ENCODE measurements at places on chromosomes 6 and 20.

- DNase-seq: no peak
These were observed 81.2 kb downstream of the SLC23A2 start for GRCh38 chr20:4920131-4920530.

- DNase-seq: no peak
These were observed 36.6 kb downstream of the MOCS1 start for GRCh38 chr6:39897698-39898097.

DNA sequence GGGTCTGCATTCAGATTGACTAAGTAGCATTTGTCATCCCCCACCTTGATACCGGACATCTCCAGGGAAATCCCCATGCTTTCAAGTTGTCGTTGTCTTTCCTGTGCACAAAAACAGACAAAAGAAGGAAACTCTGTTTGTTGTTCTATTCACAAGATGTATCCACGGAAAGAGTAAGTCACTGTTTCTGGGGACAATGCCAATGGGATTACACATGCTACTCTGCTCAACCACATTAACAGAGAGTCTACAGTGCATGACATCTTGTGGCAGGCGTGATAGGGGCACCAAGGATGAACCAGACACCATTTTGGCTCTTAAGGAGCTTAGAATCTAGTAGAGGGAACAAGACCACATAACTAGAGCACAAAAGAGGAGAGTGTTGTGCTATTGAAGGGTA, 124.4 kb upstream of the NUP153 start:
- no peak for DNase-seq

DNA sequence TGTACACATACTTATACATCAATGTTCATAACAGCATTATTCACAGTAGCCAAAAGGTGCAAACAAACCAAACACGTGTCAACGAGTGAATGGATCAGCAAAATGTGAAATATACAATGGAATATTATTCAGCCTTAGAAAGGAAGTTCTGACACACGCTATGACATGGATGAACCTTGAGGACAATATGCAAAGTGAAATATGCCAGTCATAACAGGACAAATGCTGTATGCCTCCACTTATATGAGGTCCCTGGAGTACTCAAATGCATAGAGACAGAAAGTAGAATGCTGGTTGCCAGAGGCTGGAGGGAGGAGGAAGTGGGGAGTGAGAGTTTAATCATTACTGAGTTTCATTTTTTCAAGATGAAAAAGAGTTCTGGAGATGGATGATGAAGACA, 37.8 kb upstream of the IGF2R start:
- no peak for DNase-seq

GRCh38 chr20:57482796-57483195, 42.1 kb downstream of the CTCFL start:
- no peak for DNase-seq

GRCh38 chr6:73203098-73203497, 22.2 kb downstream of the KHDC1L start:
- DNase-seq: no peak

GRCh38 chr20:63829603-63829944, 1.5 kb downstream of the ZBTB46 start:
- DNase-seq: no peak

- DNase-seq: no peak
These were observed 77.0 kb downstream of the SULF2 start for GRCh38 chr20:47708140-47708807.

All from NCI-H1092 (cell line).